Muscle of leg (tissue), 16 donors: ENCODE measurements at places on chromosomes 3 and 15.

GRCh38 chr3:71565976-71566375 lies 17.6 kb downstream of the FOXP1 start:
- DNase-seq: no peak

DNA sequence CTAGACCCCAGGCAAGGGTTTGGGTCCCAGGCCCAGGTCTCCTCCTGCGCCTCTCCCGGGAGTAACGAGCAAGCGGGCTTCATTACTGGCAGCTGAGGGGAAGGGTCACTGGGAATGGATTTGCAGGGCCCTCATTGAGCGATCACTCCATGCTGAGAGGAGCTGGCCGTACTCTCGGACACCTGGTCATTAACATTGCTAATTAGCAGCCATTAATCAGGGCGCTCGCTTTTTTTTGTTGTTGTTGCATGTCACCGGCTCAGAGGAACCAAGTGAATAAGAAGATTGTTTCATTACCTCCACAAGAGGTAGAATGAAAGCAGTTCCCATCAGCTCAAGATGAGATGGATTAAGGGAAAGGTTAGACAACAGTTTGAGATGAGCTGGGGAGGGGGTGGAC lies 293.0 kb upstream of the ATP11B start:
- DNase-seq: no peak

DNA sequence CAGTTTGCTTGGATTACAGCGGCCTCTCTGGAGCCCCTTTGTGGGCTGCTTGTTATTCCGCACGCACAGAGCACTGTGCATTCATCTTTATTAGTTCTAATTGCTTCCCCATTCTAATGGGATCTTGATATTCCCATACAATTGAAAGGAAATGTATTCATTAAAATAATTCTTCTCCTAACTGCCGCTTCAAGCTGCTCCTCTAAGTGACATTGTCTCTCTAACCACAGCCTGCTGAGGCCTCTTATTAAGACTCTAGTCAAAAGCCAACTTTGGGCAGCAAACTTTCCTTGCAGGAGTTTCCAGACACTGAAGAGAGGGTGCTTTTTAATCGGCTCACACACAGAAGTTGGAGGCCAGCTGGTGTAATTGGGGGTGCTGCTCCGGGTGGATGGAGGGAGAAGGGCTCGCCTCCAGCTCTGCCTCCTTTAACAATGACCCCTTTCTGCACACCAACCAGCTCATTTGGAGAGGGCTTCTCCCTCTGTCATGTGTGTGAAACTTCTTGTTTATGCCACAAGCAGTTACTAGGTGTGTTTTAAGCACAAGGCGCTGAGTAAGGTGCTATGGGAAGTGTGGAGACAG lies 5.6 kb upstream of the MAGEF1 start:
- DNase-seq: peak; percentile 41

- DNase-seq: no peak
These were observed 278.4 kb upstream of the ZPLD1 start for GRCh38 chr3:102156426-102156825.

DNA sequence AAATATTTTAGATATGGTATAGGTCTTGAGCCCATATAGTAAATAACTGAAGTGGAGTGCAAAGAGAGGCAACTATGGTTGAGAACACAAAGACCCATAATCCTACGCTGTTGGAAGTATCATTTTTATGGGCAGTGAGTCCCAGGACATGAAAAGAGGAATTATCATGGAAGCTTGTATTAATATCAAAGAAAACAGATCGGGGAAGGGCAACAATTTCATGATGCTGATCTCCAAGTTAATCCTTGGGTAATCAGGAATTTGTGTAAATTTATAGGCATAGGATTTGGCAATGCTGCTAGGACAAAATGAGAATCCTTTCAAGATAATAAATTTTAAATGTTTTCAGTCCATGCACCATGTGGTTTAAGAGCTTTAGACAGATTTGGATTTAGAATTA lies 40.2 kb upstream of the PYDC2 start:
- peak; percentile 7 for DNase-seq

GRCh38 chr3:197989651-197990050 lies 29.6 kb downstream of the LMLN start:
- DNase-seq: peak; percentile 14

- DNase-seq: no peak
These were observed 448.6 kb upstream of the CBLB start for GRCh38 chr3:106317141-106318055.

GRCh38 chr3:99500485-99500884 lies 137.9 kb upstream of the COL8A1 start:
- DNase-seq: no peak

DNA sequence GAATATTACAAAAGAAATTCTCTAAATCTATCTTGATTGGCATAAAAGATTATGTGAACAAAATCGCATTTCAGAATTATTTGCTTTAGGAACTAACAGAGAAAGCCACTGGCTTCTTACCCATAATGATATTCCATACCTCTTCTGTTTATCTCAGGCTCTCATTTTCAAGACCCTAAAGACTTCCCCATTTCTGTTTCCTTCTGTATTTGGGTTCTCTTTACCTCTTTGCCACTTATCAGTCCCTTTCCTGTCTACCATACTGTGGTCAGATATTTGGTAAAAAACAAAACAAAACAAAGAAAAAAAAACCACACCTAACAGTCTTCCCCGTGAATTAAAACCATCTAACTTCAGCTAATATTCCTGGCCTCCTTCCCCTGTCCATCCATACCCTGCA lies 108.5 kb downstream of the LRRC28 start:
- no peak for DNase-seq

- no peak for DNase-seq
These were observed 160.9 kb downstream of the TBC1D5 start for GRCh38 chr3:17581421-17582080.

DNA sequence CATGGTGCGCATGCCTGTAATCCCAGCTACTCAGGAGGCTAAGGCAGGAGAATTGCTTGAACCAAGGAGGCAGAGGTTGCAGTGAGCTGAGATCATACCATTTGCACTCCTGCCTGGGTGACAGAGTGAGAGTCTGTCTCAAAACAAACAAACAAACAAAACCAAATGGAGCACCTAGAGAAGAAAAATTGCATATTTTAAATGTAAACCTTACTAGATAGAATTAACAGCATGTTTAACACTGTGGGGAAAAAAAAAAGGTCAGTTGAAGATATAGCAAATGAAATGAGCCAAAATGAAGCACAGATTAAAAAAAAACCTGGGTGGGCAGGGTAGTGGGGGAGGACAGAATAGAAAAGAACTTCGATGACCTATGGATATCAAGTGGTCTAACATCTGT lies 7.3 kb downstream of the PPP1R14D start:
- DNase-seq: no peak

- peak; percentile 54 for DNase-seq
These were observed 1.3 kb downstream of the FEM1B start for GRCh38 chr15:68278595-68279405.

DNA sequence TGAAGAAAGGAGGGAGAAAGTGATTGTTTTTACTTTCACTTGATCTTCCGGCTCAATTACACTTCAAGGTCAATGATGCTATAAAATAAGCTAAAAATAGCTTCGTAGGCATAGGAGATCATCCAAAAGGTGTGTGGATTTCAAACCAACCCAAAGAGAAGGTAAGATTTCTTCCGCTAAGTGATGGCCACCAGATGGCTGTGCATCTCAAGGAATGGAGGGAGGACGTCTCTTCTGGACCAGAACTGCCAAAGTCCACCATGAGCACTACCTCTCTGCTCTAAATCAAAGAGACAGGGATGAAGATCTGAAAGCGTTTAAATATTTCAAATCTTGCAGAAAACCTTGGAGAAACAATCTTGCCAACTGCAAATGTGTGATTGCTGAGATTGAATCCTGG lies 199.1 kb upstream of the ZPLD1 start:
- no peak for DNase-seq

- no peak for DNase-seq
These were observed 62.6 kb downstream of the MFSD1 start for GRCh38 chr3:158864492-158864891.

- DNase-seq: peak; percentile 54
These were observed 16.5 kb upstream of the HEG1 start for GRCh38 chr3:125072301-125072700.

GRCh38 chr3:185718736-185719593 lies 105.9 kb downstream of the IGF2BP2 start:
- DNase-seq: no peak

DNA sequence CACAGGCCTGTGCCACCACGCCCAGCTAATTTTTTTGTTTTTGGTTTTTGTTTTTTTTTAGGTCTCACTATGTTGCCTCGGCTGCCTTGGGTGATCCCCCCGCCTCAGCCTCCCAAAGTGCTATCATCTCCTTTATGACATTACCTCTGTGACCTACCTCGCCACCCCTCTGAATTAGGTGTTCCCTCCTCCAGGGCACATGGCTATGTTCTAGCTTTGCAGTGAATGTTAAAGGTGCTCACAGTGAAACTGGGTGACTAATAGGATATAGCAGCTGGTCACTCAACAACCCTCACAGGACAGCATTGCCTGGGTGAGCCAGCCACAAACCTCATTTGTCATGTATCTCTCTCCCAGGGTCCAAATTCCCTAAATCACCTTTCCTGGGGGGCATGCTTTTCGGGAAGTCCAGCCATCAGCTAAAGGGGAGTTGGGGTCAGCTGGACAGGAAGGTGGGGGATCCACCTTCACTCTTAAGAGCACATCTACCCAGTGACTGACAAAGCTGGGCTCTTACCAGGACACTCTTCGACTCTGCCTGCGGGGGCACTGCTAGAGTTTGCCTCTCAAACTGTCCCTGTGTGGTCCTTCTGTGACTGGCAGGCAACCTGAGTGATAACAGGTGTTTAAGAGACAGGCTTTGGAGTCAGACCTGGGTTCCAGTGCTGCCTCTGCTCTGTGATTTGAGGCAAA lies 1.6 kb upstream of the TTLL3 start:
- DNase-seq: no peak

DNA sequence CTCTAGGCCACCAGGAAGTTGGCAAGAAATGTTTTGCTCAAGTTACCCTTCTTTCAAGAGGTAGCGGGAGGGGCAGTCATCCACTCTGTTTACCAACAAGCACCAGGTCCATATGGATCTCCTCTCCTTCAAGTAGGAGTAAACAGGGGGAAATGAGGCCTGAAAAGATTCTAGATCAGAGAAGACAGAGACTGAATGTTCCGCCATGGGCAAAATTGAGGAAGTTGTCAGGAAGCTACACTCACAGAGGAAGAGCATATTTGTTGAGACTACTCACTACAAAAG lies 81.6 kb downstream of the KLF15 start:
- DNase-seq: no peak
